ENCODE measurements at places on chromosomes 11 and 22.

DNA sequence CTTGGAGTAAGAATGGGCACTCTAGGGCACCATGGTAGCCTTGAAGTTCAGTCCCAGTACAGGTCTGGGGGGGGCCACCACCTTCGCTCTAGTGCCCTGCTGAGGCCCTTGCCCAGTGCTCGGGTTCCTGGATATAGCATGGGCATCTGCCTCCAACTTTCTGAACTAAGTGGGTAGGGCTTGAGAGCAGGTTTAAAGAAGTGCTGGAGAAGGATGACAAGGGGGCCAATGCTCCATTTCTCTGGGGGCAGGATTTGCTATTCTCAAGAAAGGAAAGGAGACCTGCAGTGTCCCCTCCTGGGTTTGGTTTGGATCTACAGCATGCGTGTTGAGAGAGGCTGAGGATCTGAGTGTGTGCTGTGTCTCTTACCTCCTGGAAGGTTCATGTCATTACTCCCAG lies 82.2 kb upstream of the SUSD2 start:
- no peak for DNase-seq

- DNase-seq: no peak
Measured at GRCh38 chr22:39470451-39471291, 13.9 kb downstream of the MGAT3 start.

GRCh38 chr11:115363921-115364320 lies 140.3 kb downstream of the CADM1 start:
- no peak for DNase-seq

DNA sequence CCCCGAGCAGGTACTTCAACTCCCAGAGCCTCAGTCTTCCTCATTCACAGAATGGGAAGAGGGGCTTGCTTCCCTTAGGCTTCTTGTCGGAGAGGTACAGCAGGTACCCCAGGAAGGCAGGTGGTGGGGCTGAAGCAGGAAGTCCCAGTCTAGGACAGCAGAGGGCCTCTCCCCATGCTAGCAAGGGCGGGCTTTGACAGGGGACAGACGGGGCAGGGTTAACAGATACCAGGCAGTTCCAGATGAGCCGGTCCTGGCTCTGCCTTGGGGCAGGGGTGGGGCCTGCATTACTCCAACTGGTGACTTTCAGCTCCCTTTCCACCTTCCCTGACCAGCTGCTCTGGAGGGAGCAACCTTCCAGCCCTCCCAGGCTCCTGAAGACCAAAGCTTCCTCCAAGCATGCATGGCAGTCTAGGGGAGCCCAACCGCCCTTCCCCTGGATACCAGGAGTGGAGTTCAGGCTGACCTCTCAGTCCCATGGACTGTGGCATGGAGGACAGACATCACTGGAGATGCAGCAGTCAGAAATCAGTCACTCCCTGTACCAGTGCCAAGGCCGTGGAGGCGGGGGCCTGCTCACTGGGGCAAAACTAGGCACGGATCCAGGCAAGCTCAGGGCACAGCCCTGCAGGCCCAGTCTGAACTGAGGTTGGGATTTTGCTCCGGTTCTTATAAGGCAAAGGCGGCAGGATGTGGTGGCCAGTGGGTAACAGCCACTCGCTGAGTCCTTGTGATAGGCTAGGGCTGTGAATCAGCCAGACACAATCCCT lies 60.5 kb downstream of the NAT10 start:
- no peak for DNase-seq

DNA sequence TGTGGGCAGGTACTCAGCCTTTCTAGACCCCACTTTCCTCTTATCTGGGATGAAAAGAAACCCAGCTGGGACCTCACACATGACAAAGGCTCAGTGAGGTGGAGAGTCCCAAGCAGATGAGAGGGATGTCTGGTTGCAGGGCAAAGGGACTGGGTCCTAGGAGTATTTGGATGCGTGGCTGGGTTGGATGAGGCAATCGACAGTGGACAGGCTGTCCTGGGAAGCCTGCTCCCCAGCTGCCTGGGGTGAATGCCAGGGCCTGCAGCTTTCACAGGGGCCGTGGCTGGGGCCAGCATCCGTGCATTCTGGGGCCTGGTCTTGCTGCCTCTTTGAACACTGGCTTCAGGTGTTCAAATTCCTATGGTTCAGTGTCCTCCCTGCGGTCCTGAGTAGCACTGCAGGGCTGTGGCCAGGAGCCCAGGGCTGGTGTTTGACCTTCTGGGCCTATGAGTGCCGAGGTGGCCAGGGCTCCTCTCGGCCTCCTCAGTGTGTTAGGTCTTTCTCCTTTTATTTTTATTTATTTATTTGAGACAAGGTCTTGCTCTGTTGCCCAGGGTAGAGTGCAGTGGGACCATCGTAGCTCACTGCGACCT lies 65.3 kb downstream of the MCM5 start:
- DNase-seq: no peak

DNA sequence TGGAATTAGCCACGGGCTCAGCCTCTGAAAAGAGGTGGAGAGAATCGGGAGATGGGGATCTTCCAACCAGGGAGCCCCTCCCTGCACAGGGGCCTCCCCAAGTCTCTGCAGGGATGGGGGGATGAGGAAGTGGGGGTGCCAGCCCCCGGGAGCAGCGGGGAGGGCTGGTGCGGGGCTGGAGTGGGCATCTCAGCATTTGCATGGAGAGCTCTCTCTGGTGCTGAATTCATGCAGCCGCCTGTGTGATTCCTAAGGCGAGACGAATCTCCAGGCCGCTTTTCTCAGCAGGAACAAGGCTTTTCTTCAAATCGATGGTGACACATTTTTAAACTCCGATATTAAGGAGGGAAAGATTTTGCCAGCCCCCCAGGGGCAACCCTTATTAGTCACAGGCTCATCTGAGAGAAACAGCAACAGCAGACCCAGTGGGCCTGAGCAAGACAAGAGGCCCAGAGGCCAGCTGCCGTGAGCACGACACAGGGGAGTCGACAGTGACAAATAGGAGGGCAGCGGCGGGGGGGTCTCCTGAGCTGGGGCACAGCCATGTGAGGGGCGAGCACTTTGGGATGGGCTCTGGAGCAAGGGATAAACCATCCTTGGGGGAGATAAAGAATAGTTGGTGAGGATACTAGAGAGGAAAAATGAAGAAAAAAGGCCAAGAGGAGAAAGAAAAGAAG lies 29.0 kb downstream of the MACROD1 start:
- no peak for DNase-seq

GRCh38 chr11:9082575-9082974 lies 8.8 kb downstream of the SCUBE2 start:
- DNase-seq: no peak

DNA sequence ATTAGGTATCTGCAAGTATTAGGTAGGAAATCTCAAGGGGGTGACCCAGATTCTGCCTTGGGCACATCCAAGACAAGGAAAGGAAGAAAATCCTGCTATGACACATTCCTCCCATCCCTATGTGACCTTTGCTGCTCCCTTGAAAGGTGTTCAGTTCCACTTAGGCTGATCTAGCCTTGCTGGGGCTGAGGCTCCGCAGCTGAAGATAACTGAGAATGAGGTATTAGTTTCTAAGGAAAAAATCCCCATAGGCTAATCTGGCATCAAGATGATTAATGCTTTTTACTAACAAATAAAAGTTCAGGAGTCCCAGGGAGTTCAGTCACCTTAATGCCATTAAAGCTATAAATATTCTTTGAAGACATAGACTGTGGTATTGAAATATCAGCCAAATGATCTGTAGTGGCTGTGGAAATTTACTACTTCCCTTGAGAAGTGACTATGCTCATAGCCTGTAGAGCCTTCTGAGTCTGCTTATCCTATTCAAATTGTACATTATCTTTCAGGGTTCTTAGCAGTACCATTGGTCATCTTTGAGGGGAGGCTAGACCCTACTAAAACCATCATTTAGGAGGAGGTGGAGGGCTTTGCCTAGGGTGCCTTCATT lies 239.9 kb upstream of the RAG2 start:
- DNase-seq: no peak

DNA sequence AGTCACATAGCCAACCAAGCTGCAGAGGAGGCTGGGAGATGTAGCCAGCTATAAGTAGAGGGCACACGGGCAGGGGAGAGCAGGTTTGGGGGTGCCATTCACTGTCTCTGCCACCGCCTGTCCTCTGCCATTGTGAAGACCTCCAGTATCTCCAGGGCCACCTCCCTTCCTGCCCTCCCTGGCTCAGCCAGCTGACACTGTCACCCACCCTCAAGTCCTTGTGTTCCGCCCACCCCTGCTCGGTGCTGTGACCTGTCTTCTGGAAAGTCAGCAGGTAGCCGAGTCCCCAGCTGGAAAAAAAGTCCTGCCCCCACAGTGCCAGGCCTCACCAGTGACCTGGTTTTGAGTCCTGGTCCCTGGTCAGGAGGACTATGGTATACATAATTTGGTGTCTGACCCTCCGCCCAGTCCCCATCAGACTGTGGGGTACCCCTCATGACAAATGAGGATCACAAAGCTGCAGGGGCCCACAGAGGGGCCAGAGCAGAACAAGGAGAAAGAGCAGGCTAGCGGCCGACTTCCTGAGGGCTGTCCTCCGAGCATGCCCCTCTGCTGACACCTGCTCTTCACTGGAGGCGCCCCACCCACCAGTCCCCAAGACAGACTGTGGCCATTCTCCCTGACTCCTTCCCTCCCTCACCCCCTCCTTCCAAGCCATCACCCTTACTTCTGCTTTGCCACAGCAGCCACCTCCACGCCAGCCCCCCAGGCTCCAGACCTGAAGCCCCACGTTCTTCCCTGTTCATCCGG lies 7.1 kb upstream of the IL2RB start:
- no peak for DNase-seq

GRCh38 chr11:27894552-27894951 lies 194.3 kb upstream of the BDNF start:
- DNase-seq: no peak

DNA sequence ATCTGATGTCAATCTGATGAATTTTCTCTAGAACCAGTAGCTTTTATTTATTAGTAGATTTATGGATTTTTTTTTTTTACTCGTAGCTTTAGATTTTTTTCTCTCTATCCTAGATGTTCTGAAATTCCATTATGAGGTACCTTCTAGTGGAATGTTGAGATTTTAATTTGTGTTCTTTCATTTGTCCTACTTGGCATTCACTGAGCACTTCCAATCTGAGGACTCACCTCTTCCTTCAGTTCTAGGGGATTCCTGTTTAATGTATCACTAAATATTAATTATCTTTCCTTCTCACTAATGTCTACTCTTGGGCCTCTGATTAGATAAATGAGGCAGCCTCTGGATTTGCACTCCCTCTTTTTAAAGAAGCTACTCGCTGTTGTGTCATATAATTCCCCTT lies 40.2 kb upstream of the WNT7B start:
- DNase-seq: no peak

GRCh38 chr11:108324587-108324986 lies 101.7 kb downstream of the ATM start:
- DNase-seq: no peak

- DNase-seq: no peak
Measured at GRCh38 chr22:40509401-40510134, 127.0 kb downstream of the MRTFA start.

- no peak for DNase-seq
Measured at GRCh38 chr11:89436071-89436470, 55.1 kb downstream of the NOX4 start.

GRCh38 chr11:46555267-46556054 lies 38.4 kb downstream of the AMBRA1 start:
- DNase-seq: peak; percentile 63

- no peak for DNase-seq
Measured at GRCh38 chr11:86230921-86231434, 13.6 kb upstream of the EED start.

DNA sequence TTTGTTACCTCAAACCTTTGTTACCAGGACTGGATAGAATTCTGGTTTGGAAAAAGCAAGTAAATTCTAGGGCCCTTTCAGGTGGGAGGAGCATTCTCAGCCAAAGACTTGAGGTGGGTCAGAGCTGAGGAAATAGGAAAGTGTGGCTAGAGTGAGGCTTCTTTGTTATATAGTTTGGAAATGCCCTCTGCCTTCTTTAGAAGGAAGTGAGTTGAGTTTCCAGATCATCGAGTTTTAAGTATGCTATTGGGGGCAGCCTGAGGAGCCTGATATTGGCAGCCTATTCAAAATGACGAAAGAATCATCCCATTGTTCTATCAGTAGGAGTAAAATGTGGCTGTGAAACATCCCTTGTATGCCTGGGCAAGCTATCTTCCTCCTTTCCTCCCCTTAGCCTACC lies 134.1 kb downstream of the ARHGAP42 start:
- no peak for DNase-seq

DNA sequence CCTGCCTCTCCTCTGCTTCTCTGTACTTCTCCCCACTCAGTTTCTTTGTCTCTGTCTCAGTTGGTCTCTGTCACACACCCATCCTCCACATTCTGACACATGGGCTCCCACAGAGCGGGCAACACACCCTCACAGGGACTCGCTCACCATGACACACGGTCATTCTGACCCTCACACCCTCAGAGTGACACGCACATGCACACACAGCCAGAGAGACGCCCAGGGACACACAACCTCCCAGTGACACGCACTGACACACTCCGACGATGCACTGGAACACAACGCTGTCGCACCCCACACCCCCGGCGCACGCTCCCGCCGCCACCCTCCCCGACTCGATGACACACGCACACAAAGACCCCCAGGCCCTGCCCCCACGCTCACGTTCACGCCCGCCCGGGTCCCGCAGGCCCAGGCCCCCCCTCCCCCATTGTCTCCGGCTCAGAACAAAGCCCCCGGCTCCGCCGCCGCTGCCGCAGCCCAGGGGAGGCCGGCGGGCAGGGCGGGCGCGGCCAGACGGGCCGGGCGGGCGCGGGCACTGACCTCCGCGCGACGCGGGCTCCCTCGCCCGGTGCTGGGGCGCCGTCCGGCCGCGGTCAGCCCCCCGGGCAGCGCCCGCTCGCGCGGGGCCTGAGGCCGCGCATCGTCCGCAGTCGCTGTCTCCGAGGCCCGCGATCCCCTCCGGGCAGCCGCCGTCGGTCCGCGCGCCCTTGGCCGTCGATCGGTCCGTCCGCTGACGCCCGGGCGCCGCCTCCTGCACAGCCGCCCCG lies 404 bp downstream of the DCHS1 start:
- no peak for DNase-seq

DNA sequence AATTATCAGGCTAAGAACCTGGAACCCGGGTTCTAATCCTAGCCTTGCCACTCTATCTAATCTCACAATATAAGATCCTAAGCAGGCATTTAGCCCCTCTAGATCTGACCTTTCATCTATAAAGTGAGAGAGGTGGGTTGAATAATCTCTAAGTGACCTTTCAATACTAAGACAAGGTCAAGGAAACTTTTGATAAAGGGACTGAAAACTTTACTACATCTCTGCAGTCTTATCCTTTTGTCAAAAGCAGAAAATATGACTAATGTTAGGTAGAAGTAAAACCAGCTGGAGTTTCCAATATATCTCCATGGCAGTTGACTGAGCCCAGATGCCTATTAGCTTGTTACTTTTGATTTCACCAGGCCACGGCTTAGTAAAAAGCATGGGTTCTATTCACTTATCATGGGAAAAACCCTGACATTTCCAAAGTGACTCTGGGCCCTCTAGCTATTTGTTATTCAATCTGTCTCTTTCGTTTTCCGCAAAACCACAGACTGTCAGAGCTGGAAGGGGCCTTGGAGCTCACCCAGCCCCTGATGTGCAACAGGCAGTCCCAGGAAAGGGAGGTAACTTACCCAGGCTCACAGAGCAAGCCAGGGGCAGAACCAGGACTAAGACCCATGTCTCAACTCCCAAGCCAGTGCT lies 75.8 kb downstream of the RAB30 start:
- no peak for DNase-seq

Measured in DND-41 (cell line).